ENCODE measurements at places on chromosomes 11 and 22. TPM values are rescaled to one million over a fixed set of nuclear protein-coding genes. Genes with fewer than 3 reads are reported as not detected.

Gene NRGN
- total RNA-seq: 0.84 TPM

Gene PKP3
- total RNA-seq: 880 TPM

Gene FAM83F
- total RNA-seq: 38.7 TPM

Gene GAB4
- total RNA-seq: not detected

Gene POU2AF2
- not detected for total RNA-seq

Gene GNAZ
- total RNA-seq: 1.5 TPM

Gene DGCR6
- 4.1 TPM for total RNA-seq

Gene OR2D2
- total RNA-seq: not detected

Measured in lower leg skin (tissue), 4 donors.